Kidney epithelial cell (primary cell): ENCODE measurements at places on chromosomes 7 and 10.

DNA sequence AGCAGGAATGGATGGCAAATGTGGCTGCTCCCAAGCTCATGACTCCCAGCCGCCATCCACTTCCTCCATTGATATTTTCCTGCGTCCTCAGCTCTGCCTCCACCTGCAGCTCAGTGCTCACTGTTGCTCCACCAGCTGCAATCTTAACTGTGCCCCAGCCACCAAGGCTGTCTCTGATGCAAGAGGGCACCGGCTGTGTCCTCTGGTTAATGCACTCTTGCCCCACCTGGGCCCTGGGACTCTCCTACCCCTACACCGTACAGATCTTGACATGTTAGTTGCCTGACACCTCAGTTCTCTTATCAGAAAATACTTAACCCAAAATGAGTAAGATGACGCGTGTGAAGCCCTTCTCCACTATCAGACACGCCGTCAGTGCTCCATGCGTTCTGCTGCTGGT lies 45.5 kb upstream of the GPR26 start:
- no peak for DNase-seq

- no peak for DNase-seq
Observed at GRCh38 chr7:47875998-47876744, 72.1 kb downstream of the PKD1L1 start.

GRCh38 chr7:116188-116981 lies 76.0 kb upstream of the FAM20C start:
- no peak for DNase-seq

- no peak for DNase-seq
Observed at GRCh38 chr10:35388197-35388596, 51.9 kb downstream of the CCNY start.

DNA sequence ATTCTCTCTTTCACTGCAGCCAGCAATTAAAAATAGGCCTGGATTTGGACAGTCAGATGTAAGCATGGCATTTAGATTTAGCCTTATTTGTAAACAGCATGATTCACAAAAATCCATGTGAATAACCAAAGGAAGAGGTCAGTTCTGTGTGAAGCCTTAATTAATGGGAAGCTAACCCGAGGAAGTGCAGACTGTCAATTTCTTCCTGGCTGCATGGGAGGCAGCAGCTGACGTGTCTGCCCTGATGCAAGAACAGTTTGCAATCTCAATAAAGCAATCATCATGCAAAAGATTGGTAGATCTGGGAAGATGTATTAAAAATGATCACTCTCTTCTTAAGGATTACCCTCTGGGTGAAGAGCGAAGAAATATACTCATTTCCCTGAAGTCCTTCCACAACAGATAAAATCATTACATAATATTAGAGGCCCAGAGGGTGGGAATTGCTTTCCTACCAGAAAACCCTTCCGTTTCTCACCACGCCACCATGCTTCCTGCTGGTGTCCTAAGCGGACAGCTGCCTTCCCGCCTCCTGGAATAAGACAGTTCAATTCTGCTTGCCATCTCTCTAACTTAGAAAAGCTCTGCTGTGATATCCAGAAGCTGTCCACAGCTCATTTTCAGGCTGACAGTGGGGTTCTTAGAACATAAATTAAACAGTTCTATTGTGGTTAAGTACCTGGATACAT lies 526.7 kb upstream of the NRP1 start:
- DNase-seq: no peak

DNA sequence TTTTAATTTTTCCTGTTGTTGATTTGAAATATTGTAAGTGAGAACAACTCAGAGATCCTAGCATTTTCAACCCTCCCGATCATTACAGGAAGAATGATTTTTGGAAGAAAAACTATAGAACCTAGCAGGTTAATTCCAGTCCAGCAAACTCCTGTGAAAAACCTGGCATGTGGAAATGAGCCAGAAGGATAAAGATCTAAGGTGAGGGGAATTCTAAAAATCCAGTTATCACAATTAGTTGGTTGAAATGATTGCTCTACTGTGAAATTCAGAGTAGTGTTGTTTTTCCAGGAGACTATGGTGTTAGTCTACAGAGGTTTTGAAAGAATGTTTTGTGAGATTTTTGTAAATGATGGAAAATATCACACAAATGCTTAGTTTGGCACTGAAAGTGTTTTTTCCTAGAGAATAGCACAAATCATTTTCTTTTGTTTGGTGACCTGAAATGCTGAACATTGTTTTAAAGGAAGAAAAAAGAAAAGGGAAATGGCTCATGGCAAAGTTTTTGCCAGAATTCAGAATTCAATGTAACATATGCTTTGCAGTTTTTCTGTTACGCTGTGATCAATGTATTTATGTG lies 152.4 kb upstream of the SLC26A5 start:
- no peak for DNase-seq

DNA sequence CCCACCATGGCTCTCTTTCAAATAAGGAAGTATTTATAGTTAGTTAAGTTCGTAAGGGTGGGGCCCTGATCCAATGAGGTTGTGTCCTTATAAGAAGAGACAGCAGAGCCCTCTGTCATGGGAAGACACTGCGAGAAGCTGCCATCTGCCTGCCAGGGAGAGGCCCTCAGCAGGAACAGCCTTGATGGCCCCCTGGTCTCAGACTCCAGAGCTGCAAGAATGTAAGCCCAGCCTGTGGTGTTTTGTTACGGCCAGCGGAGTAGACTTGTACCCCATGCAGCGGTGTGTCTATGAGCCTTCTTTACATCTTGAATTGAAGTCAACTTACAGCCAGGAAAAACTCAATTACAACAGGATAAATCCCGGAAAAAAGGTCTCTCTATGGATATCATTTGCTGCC lies 14.3 kb upstream of the LARP4B start:
- no peak for DNase-seq

GRCh38 chr10:30818854-30819253 lies 189.3 kb upstream of the LYZL2 start:
- no peak for DNase-seq

DNA sequence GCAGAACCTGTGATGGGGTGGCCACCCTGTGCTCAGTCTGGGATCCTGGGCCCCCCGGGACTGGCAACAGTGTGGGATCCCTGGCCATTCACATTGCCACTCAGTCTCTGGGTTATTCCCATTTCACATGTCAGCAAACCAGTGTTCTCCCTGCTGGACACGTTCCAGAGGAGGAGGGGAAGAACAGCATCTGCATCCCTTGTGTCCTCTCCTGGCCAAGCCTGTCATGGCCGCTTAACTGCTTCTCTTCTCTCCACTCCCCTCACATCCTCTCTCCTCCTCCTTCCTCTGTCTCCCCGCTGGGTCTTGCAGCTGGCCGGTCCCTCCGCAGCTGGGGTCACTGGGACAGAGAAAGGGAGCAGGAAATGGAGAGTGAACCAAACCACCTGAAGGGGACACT lies 74.4 kb downstream of the C10orf105 start:
- no peak for DNase-seq

DNA sequence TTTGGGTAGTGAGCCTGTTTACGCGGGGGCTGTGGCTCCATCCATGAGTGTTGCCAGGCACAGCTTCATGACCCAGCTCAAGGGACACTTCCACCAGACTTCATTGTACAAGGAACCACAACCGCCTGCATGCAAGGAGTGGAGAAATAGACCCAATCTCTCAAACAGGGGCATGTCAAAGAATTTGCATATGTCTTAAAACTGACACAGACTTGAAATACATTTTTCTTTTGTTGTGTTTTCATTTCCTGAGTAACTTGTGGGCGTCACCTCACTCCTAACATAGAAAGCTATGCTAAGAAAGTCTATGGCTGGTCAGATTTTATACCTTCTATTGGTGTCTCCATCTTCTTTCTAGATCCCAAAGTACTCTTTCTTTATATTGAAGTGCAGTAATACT lies 266.2 kb upstream of the RNF32 start:
- DNase-seq: no peak

DNA sequence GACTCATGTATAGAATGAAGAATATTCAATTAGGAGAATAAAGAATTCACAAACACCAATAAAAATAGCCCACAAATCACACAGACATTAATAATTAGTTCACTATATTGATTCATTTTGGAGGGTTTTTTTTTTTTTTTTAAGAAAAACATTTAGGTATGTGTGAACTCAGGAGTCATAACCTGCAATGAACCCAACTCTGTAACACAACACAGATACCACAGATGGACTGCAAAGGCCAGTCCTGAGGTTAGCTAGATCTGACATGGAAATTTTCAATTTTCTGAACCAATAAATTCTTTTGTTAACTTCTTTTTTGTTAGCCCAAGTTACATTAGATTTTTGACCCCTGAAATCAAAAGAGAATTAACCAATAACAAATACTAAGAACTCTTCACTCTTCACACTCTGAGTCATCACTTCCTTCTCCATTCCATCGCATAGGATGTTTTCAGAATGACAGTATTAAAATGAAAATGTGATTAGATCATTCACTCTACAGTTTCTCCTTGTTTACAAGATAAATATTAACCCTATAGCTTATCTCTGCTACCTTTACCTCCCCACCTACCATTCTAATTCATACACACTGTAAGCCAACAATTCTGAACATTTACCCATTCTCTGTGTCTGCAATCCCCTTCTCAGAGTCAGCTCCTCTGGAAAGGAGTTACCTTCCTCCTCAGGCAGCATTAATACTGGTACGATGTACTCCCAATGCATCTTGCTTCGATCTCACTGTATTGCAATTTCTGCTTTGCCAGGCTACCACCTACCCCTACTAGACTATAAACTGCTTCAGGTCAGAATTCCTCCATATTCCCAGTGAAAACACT lies 141.5 kb downstream of the LRRN3 start:
- DNase-seq: peak; percentile 10

DNA sequence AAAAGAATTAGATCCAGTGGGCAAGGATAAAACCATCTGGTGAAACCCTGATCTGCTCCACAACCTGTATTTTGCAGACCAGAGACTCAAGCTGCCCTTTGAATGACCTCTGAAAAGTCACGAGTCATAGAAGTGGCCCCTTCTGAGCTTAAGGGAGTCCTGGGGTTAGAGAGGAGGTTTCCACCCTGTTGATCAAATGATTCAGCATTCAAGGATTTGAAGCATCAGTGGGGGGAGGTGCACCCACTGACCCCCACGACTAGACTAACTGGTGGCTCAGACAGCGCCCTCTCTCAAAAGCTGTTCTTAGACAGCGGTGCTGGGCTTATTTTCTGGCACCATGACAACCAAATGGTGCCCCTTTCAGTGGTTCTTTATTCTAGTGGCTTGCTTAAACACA lies 44.3 kb downstream of the PLCE1 start:
- peak; percentile 38 for DNase-seq

GRCh38 chr7:143145-143751 lies 49.1 kb upstream of the FAM20C start:
- DNase-seq: no peak

- no peak for DNase-seq
Observed at GRCh38 chr10:32068569-32068968, 12.3 kb upstream of the KIF5B start.

DNA sequence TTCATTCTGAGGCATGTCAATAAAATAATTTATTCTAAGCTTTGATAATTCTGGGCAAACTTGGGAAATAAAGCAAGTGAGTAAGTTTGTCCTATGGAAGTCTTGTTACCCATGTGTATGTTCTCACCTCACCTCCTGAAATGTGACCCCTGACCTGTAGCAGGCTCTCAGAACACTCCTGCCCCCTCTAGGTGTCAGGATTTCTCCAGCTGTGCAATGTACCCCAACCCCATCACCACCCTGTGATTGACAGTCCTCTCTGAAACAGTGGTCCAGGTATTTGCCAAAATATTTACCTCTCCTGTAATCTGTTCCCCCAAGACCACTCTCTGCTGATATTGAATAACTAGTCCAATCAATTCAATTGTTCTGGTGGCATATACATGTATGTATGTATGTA lies 122.6 kb upstream of the PTER start:
- DNase-seq: no peak

DNA sequence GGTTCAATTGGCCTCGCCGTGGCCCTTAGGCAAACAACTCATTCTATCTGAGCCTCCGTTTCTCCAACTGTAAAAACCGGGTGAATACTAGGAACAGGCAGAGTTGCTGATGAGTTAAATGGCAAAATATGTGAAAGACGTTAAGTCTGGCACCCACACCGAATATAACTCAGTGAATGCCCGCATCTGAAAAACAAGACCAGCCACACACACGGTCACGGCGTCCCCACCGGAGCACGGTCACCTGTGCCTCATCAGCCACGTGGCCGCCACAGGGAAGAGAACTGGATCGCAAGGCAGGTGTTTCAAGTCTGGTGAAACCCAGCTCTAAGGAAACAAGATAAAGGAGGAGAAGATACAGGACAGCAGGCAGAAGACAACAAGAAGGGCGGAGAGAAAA lies 20.4 kb downstream of the PRKAG2 start:
- DNase-seq: no peak

GRCh38 chr10:132306864-132307751 lies 642 bp downstream of the STK32C start:
- DNase-seq: no peak

- no peak for DNase-seq
Observed at GRCh38 chr10:70921285-70921684, 32.9 kb upstream of the PCBD1 start.

DNA sequence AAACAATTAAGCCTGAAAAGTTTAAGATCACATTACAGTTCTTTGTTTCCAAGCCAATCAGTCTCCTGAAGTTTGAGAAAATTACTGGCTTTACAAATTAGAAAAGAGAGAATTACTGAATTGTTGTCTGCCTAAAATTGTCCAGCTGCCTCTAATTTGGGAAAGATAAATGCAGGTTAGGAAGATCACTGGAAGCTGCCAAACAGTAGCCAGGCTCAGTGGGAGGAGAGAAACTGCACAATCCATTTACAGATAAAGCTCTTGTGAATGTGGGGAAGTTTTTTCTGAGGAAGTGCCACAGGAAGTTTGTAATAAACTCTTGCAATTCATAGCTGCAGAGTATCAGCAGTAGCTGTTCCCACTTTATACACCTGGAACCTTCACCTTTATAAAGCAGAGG lies 100.7 kb downstream of the IQUB start:
- DNase-seq: no peak

DNA sequence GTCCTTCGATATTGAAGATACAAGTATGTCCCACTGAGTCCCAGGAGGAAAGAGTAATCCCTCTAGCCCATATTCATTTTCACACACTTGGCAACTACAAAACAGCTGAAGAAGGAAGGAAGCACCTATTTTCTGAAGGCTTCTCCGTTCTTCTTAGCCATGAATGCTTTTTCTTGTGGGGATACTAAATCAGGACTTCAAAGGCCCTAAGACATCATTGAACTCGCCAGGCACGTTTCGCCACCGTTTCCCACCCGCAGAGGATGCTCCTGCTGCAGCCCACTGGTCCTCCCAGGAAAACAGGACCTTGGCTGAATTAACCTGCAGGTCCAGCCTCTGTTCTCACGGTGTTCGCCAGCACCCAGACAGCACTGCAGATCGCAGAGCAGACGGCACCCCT lies 561.5 kb downstream of the DNAJB6 start:
- DNase-seq: no peak
